Stimulated activated CD8-positive, alpha-beta memory T cell treated with anti-CD3 and anti-CD28 coated beads, Interleukin-4, amount 100 ng/mL, for 4 hours (primary cell): ENCODE measurements at places on chromosomes 5 and 9.

- DNase-seq = no peak
These were observed at the start of gene PCDHGA11 for GRCh38 chr5:141420855-141421488. Gene PCDHGA11, plus strand, starts transcription at chr5:141421051. Its CDS starts 177 bp downstream, at chr5:141421228.

DNA sequence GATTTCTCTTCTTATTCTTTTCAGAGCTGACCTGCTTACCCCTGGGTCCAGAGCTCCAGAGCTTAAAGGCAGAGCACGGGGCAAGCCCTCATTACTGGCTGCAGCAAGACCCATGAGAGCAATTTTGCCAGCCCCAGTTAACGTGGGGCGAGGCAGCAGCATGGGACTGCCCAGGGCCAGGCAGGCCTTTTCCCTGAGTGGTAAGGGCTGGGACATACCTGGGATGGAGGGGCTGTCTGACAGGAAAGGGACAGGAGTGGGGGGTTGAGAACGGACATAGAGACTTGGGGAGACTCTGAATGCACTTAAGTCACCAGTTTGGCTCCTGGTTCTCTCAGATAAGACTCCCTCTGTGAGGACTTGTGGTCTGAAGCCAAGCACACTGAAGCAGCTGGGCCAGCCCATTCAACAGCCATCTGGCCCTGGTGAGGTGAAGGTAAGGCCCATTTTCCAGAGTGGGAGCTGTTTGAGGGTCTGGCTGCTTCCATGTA lies 26.2 kb downstream of the HMGXB3 start:
- no peak for DNase-seq

DNA sequence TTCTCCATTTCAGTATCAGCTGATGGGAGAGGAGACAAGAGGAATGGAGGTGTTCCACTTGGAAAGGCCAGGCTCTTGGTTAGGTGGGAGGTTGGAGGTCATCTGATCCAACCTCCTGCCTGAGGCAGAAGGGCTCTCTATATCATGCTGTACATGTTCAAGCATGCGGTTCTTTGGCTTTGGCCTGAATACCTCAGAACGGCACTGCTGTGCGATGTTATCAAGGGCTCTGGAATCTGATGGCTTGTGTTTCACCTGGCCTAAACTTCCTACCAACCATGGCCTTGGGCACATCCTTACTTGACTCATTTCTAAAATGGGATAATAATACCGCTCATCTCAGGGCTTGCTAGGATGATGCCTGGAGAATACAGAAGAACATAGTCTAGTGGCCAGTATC lies 90.1 kb upstream of the FAM169A start:
- no peak for DNase-seq

- DNase-seq = no peak
These were observed 115.2 kb upstream of the LHFPL2 start for GRCh38 chr5:78763659-78764189.

DNA sequence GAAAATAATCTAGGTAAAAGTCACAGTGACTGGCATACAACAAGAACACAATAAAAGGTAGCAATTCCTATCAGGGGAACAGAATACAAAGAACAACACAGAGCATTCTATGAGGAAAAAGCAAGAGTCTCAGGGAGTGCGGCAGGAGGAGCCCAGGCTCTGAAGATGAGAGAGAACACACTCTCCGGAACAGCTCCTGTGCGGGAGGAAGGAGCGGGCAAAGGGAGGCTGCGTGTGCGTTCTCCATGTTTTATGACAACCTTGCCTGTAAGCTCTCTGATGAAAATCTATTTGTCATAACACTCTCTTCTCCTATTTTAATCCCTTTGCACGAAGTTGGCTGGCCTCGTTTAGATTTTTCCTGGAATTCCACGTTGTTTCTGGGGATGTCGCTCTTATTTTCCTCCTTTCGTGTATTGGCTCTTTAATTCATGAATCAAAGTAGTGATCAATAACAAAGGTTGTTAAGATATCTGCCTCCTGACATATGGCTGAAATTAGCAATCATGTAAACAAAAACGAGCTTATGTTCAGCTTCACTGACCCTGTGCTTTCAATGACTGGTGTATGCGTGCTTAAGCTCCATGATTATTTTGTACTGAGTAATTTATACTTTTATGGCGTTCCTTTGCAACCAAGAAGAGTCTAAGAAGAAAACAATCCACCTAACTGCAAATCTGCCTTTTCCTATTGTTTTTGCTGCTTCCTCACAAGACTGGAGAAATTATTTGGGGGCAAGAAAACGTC lies 109.5 kb downstream of the MYO10 start:
- DNase-seq = no peak

DNA sequence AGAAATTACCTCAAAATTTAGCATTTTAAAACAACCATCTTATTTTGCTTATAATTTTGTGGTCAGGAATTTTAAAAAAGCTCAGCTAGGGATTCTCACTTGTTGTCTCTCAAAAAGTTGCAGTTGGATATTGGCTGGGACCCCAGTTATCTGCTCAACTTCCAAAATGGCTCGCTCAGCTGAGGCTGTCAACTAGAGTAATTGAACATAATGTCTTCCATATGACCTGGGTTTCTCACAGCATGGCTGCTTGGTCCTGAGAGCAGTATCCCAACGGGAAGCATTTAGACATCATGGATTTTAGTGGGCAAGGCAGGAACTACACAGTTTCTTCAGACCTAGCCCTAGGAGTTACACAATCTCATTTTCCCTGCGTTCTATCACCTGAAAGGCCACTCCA lies 63.6 kb upstream of the SPEF2 start:
- no peak for DNase-seq
